M059J (cell line): ENCODE measurements at places on chromosomes 1 and 21. TPM values are rescaled to one million over a fixed set of nuclear protein-coding genes. Genes with fewer than 3 reads are reported as not detected.

Gene CD1B
- not detected in 2 replicates for total RNA-seq

Gene CFHR2
- total RNA-seq = not detected in 2 replicates

Gene NBPF10
- 0.66 and 1.4 TPM in 2 replicates for total RNA-seq

Gene ZYG11A
- total RNA-seq = 0.64 and 1.6 TPM in 2 replicates

Gene DISC1
- 3.9 and 5.8 TPM in 2 replicates for total RNA-seq

Gene TNFRSF1B
- total RNA-seq = 1.5 and 5.4 TPM in 2 replicates

Gene C1orf116
- not detected in 2 replicates for total RNA-seq

Gene FCGR2B
- not detected in 2 replicates for total RNA-seq

GRCh38 chr1:25999041-25999800, 1.4 kb upstream of the PAFAH2 start:
- no peak for DNase-seq

GRCh38 chr21:35594905-35595304, 465.4 kb downstream of the SETD4 start:
- no peak for DNase-seq

GRCh38 chr1:104387716-104388508, 638.2 kb downstream of the AMY1C start:
- DNase-seq = no peak

GRCh38 chr1:204363335-204364114, 3.8 kb upstream of the PLEKHA6 start:
- DNase-seq = peak; percentile 74
